HFF-Myc (cell line): ENCODE measurements at places on chromosomes 11 and 22.

- DNase-seq: no peak
Observed at GRCh38 chr11:7538466-7539454, 25.0 kb downstream of the PPFIBP2 start.

GRCh38 chr11:70134490-70134889 lies 56.4 kb downstream of the ANO1 start:
- DNase-seq: peak; percentile 7

- no peak for DNase-seq
Observed at GRCh38 chr22:17724241-17724640, 50.0 kb downstream of the BID start.

- DNase-seq: no peak
Observed at GRCh38 chr22:37623075-37624016, 14.7 kb downstream of the GGA1 start.

DNA sequence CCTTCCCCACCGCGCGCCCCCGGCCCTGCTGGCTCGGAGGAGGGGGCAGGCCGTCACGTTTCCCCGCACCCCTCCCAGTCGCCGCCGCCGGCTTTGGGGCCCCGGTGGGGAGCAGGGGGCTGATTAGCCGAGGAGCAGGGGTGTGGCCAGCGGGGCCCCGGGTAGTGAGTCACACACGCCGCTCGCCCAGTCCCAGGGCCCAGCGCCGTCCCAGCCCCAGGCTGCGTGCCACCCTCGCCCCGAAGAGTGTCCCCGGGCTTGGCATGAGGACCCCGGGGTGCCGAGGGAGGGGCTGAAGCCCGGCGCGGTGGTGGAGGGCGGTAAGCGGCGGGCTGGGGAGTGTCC lies 34.4 kb downstream of the PRDM11 start:
- no peak for DNase-seq

- no peak for DNase-seq
Observed at GRCh38 chr22:28027453-28028448, 108.7 kb upstream of the PITPNB start.

- DNase-seq: peak; percentile 83
Observed at GRCh38 chr11:111841370-111842053, 29.9 kb downstream of the ALG9 start.
